Suprapubic skin (tissue), 4 donors: ENCODE measurements at places on chromosomes 16 and 17.

DNA sequence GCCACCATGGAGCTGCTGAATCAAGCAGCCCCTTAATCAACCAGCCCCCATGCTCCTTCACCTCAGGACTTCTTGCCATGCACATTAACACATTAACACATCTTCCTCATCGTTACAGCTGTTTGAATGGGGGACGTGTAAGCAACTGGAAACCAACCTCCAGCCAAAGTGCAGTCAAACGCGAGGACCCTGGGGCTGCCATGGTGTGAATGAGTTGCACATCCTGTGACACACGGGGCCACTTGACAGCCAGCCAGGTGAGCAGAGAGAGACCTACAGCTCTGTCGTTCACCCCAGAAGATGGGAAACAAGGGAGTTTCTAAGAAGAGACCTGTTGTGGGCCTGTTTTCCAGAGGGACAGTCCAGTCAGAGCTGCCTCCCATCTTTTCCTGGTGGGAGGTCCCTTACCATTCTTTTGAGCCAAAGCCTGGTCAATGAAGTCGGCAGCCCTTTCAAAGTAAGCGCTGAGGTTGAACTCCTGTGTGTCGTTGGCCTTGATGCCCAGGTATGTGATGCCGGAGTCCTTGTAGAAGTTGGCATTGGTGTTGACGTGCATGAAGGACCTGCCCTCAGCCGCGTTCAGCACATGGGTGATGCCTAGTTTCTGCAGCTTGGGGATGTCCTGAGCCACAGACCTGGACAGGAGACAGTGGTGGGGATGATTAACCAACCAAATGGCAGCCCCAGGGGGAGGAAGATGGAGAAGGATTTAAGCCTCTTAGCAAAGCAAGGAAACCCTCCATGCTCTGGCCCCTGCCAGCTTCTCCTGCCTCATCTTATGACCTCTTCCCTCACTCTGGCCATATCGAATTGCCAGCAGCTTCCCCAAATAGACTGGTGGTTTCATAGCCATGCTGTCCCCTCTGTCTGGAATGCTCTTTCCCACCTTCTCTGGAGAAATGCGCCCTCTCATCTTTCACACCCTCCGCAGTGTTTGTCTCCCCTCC, 4.2 kb downstream of the DUSP3 start:
- no peak for DNase-seq

GRCh38 chr16:2238150-2238837, 2.0 kb downstream of the DNASE1L2 start:
- DNase-seq: no peak

DNA sequence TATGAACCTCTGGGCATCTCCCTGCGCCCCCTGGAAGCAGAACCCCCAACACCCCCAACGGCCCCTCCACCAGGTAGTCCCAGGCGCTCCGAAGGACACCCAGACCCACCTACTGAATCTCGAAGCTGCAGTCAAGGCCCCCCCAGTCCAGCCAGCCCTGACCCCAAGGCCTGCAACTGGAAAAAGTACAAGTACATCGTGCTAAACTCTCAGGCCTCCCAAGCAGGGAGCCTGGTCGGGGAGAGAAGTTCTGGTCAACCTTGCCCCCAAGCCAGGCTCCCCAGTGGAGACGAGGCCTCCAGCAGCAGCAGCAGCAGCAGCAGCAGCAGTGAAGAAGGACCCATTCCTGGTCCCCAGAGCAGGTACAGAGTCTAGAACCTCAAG, 1.5 kb downstream of the BCL6B start:
- DNase-seq: no peak

DNA sequence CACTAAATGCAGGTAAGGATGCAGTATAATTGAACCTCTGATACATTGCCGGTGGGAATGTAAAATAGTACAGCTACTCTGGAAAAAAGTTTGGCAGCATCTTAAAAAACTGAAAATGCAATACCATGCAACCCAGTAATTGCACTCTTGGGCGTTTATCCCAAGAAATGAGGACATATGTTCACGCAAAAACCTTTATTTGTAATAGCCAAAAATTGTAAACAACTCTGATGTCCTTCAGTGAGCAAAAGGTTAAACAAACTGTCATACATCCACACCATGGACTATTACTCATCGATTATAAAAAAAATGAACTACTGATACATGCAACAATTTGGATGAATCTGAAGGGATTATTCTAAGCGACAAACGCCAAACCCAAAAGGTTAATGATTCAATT, 16.9 kb downstream of the SYNRG start:
- DNase-seq: no peak

DNA sequence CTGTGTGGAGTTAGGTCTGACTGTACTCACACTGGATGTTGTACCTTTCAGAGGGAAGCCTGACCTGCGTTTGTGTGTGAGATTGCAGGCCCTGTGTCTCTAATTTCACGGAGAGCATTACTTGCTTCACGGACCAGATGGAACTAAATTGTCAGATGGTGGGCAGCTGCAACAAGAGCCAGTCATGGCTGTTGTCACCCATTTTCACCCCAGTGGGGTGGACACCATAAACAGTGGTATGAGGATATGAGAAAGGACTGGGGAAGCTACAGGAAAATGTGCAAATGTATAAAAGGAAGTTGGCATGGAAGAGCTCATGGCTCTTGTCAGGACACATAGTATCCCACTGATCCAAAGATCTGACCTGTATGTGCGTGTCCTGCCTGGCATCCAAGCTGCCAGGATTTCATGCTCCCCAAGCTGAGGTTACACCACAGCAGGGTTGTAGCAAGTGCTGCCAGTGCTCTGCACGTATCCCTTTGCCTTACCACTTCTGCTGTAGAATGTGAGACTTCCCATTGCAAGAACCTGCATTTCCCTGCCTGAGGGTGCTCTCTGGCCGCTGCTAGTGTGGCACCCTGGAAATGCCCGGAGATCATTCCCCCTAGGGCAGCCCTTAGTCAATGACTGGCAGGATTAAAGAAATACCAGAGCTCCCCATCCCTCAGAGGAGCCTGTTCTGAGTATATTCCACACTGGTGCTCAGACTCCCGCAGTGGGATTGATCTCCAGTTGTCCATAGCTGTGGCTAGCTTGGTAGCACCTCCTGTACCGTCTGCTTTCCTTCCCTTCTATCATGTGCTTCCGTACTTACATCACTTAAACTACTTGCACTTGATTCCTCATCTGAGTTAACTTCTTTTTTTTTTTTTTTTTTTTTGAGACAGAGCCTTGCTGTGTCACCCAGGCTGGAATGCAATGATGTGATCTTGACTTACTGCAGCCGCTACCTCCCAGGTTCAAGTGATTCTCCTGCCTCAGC, 70.4 kb upstream of the TANC2 start:
- DNase-seq: no peak

DNA sequence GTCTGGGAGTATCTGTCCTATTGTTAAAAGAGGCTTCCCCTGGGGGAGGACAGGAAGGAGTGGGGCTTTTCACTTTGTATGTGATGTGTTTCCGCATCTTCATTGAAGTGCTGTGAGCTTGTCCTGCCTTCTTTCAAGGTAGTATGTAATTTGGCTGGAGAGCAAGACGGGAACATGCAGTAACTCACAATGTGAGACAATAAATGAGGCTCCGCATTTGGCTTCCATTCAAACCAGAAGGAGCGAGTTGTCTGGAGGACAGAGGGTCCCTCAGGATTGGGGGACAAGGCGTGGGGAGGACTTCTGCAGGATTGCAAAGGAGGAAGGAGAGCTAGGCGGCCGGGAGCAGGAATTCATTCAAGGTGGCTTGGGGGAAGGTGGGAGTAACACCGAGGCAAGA, 203.5 kb downstream of the RBFOX3 start:
- DNase-seq: no peak

- peak; percentile 76 for DNase-seq
Measured at GRCh38 chr17:79777894-79778503, at the start of gene CBX2. Gene CBX2 (plus strand): TSS chr17:79778148. CDS start chr17:79778236, 88 bp downstream.

- DNase-seq: no peak
Measured at GRCh38 chr16:70152578-70153302, 20.8 kb upstream of the CLEC18C start.

GRCh38 chr16:70638814-70639792, 7.3 kb upstream of the IL34 start:
- DNase-seq: no peak

GRCh38 chr16:11535494-11535893, 51.2 kb downstream of the LITAF start:
- DNase-seq: no peak

GRCh38 chr16:3143598-3144320, 8.9 kb downstream of the ZNF213 start:
- no peak for DNase-seq

DNA sequence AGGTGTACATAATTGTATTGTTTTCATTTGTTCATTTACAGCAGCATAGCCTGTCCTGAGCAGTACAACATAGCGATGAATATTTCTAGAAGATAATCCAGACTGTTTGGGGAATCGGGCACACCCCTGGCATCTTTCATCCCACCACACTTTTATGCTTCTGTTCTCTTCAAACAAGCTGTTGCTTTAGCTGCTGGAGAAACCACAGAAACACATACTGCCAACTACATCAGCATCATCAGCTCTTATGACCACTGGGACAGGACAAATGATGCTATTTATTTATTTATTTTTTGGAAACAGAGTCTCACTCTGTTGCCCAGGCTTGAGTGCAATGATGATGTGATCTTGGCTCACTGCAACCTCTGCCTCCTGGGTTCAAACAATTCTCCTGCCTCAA, 22.6 kb upstream of the HAPSTR1 start:
- DNase-seq: no peak

- peak; percentile 70 for DNase-seq
Measured at GRCh38 chr16:81608523-81609209, 164.1 kb downstream of the CMIP start.

DNA sequence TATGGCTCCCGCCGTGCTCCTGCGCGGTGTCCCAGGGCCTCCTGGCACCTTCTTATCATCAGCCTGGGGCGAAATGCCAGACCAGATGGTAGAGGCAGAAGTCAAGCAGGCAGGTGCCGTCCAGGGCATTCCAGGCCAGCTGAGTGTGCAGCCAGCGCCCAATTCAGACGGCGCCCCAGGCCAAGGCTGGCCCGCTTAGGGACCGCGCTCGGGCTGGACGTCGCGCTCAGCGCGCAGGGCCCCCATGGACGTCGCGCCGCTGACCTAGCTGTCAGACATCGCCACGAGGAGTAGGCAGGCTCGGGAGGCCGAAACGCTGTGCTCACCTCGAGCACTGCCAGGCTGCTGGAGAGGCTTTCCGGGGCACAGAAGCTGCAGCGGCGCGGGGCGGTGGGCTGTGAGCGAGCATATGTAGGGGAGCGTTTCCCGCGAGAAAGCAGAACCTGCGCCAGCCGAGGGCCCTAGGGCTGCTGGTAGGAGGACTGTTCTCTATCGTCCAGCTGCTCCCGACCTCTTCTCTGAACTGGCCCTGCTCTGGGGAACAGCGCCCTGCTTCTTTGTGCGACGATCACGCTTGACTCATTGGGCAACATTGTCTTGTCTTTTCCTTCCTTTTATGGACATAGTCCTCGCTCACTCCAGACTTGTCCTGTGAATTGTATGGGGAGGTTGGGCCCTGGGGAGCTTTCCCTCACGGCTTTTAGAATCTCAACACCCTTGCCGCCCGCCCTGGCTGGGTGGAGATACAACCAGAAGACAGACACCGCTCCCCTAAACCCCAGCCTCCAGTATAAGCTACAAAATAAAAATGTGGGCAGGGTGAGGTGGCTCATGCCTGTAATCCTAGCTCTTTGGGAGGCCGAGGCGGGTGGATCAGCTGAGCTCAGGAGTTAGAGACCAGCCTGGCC, 8.4 kb upstream of the CA4 start:
- no peak for DNase-seq

DNA sequence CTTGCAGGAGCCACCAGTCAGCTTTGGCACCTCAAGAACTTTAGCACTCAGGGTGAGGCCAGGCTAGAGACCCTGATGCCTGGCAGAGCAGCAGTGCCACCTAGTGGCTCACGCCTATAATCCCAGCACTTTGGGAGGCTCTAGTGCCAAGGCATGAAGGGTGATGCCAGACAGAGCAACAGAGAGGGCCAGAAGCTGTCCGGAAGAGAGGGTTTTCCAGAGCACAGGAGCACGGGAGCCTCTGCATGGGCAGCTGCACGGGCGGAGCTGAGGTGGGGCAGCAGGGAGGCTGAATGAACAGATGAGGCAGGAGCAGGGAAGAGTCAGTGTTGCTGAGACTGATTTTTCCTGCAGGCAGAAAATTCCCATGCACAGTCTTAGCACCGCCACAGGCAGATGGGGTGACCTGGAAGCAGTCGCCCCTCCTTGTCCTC, 38.9 kb downstream of the MYH3 start:
- no peak for DNase-seq

GRCh38 chr16:72021043-72021442, 12.5 kb downstream of the DHODH start:
- DNase-seq: no peak

DNA sequence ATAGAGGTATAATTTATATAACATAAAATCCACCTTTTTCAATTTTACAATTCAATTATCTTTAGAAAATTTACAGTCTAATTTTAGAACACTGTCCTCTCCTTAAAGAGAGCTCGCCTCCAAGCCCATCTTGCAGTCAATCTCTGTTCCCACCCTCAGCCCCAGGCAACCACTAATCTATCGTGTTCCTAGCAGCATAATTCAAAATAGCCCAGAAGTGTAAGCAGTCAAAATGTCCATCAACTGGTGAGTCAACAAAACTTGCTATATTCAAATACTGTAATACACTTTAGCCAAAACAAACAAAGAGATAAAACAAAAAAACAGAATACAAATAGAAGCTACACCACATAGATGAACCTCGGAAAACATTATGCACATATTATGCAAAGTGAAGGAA, 1006.8 kb upstream of the EEF2KMT start:
- no peak for DNase-seq

- no peak for DNase-seq
Measured at GRCh38 chr17:59631276-59631675, 11.6 kb downstream of the CLTC start.

DNA sequence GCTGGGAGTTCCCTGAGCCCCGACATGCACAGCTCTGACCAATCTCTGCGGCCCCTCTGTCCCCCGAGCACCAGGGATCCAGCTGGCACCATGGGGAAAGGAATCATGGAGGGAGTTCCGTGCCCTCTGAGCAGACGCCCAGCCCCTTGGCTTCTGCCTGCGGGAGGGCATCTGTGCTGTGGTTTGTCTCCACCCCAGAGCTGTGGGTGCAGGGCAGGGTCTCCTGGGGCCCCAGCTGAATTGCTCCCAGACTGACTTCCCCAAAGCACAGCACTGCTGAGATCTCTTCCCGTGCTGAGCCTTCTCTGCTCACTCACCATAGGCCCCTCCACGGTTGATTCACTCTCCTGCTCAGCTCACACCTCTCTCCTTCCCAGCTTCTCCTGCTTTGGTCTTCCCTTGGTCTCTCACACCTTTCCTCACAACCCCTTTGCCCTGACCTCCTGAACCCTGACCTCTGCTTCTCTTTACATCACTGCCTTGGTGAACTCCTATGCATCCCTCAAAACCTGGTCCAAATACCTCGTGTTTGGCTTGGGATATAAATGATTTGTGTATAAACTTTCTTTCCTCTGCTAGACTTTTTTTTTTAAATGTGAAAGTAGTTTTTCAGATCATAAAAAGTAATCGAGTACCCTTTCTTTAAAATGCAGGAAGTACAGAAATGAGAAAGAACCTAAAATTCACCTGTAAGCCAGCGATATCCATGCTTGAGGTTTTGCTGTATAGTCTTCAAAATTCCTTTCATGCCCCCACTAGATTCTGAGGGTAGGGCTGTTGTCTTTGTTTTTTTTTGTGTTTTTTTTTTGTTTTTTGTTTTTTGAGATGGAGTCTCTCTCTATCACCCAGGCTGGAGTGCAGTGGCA, 265.3 kb downstream of the SEC14L1 start:
- no peak for DNase-seq
